ENCODE measurements at places on chromosomes 1 and 21.

DNA sequence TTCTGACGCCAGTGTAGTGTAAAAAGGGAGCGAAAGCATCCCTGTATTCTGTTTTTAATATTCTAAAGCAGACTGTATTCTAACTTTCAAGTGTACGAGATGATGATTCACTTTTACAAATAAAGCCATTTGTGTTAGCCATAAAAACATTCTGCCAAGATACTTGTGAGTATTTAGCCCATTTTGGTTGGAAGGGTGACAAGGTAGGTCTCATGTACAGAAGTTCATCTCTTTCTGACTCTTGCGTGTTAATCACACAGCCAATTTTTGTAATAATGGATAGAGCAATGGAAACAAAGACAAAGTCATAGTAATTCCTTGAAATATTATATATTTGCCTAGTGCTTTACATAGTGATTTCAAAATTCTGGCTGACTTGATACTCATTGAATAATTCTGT, 125.3 kb upstream of the GREM2 start:
- no peak for DNase-seq

- no peak for DNase-seq
Observed at GRCh38 chr1:110176299-110176956, 26.1 kb downstream of the SLC6A17 start.

DNA sequence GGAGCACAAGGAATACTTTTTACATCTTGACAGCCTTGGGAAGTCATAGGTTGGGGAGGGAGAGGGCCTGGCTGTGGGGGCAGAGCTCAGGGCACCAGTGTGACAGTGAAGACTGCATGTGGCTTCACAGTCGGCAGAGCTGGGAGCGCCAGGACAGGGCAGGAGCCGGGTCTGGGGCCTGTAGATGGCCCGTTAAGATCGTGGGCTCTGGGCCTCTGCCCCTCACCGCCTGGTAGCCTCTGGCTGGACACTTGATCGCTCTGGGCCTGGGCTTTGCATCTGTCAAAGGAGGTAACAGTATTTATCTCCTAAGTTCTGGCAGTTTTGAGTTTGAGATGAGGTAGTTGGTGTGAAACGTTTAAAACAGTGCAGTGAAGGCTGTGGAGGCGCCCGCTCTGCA, 4.8 kb downstream of the SLX9 start:
- DNase-seq: no peak

- DNase-seq: no peak
Observed at GRCh38 chr1:66351478-66351877, 182.5 kb upstream of the SGIP1 start.

- no peak for DNase-seq
Observed at GRCh38 chr1:168321945-168322344, 41.3 kb downstream of the TBX19 start.

DNA sequence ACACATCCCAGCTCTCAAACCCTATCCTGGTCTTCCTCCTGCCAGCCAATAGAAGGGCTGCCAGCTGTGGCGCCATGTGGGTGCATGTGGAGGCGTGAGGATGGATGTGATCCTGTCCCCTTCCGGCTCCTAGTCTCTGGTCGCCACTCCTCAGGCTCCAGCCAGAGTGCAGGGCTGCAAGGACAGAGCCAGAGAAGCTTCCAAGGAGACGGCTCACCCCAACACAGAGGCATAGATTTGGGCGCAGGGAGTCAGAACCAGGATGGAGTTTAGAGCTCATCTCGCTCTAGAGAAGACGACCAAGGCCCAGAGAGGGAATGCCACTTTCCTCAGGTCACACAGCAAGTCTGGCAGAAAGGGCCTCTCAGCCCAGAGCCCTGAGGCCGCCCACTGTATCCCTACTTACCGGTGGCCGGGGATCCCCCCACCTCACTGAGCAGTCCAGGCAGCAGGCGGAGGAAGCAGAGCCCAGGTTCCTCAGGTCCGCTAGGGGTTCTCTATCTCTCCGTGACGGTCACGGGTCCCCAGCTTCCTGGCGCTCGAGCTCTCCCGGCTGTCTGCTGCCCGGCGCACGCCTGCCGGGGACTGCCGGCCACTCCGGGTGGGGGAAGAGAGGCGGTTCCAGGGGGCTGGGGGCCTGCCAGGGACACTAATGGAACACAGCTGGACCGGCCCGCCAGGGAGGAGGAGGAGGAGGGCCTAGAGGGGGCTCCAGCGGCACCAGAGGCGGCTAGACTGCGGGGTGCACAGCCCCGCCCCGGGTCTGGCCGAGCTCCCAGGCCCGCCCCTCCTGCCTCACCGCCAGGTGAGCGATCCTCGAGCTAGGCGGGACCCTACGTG, at the start of gene COL16A1:
COL16A1 (minus strand) TSS at position 587 of the 840 bp plus-strand sequence. CDS start 1,824 bp downstream, outside the sequence.
- DNase-seq: no peak

DNA sequence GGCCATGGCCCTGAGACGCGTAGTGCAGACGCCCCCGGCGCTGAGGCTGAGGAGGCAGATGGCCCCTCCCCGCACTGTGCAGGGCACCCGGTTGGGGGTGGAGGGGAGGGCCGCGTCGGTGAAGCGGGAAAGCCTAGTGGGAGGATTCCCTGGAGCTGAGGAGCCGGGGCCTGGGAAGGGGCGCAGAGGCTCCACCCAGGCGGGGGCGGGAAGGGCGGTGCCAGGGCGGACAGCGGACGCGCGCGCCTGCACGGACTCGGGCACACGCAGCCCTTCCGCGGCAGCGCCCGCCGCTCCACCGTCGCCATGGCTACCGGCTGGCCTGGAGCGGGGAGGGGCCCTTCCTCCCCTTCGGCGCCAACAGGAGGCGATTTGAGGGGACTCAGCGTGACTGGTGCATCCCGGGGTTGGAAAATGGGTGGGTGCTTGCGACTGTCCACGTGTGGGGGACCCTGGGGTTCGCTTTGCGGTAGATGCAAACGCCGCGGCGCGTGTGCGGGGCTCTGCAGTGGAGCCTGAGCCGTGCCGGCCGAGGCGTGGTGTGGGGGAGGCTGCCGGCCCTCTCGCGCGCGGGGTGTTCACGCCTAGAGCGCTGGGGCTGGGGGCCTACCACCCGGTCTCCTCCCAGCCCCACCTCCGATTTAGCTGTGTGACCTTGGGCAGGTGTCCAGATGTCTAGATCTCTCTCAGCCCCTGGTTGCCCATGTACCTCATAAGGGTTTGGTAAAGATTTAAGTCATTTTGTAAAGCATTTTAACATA, 35.1 kb downstream of the PTPRF start:
- no peak for DNase-seq

- no peak for DNase-seq
Observed at GRCh38 chr1:87977145-87977544, 648.5 kb downstream of the LMO4 start.

- no peak for DNase-seq
Observed at GRCh38 chr1:22500058-22500457, 48.4 kb downstream of the ZBTB40 start.

GRCh38 chr1:51216631-51217030, 19.4 kb upstream of the RNF11 start:
- DNase-seq: no peak

- no peak for DNase-seq
Observed at GRCh38 chr1:8889103-8889846, 10.8 kb upstream of the ENO1 start.

DNA sequence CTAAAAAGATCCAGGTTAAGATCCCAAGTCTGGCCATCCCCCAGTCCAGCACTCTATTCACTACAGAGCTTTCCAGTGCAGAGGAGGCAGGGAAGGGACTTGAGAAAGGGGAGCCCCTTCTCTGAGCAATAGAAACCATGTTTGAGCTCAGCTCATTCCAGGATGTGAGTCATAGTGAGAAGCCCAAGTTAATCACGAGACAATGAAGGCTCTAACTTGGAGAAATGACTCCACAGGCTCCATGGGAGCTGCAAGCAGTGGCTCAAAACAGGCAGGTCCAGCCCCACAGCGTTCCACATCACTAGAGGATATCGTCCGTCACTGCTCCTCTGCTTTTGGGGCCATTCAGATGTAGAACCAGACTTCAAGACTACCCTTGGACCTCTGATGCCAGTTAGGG, 59.1 kb downstream of the CAMK2N1 start:
- DNase-seq: peak; percentile 47

DNA sequence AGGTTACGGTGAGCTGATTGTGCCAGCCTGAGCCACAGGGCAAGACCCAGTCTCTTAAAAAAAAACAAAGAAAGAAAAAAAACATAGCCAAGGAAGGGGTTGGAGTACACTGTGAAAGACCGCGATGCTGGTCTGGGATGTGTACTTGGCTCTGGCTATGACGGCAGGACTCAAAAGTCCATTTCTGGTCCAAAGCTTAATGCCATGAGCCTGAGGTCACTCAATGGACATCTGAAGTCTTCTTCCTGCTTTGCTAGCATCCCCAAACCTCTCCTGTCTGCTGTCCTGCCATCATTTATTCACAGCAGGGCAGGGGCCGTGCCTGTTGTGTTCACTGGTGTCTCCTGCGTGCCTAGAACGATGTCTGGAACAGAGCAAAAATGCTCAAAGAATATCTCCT, 1.5 kb upstream of the ARHGEF10L start:
- DNase-seq: no peak

DNA sequence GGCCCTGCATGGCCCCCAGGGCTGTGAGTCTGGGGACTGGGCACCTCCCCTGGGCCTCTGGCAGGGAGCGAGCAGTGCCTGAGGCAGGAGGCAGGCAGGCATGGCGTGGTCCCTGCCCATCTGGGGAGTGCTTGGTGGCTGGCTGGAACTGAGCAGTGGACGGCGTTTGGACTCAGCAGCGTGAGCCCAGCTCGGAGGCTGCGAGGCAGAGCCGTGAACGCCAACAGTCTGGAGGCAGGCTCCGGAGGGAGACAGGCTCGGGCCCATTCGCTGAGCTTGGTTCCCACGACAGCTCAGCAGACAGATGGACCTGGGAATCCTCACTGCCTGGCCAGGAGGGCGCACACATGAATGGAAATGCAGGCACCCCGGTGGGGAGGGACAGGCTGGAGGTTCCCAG, 160.7 kb upstream of the POU3F1 start:
- no peak for DNase-seq

DNA sequence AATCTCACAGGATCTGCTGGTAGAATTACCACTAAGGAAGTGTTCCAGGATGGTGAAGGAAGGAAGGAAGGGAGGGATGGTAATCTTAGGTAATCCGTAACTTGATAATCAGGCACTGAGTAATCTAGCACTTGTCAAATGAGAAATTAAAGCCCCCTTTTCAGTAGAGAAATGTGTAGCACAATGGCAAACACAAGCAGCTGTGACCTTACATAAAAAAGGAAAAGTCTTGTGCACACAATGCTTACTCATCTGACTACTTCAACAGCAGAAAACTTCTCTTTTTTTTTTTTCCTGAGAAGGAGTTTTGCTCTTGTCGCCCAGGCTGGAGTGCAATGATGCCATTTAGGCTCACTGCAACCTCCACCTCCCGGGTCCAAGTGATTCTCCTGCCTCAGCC, 6.1 kb downstream of the NUP210L start:
- DNase-seq: no peak

- no peak for DNase-seq
Observed at GRCh38 chr21:45105906-45106485, 31.6 kb downstream of the ADARB1 start.

GRCh38 chr1:93552741-93553455, 105.0 kb downstream of the FNBP1L start:
- DNase-seq: no peak

DNA sequence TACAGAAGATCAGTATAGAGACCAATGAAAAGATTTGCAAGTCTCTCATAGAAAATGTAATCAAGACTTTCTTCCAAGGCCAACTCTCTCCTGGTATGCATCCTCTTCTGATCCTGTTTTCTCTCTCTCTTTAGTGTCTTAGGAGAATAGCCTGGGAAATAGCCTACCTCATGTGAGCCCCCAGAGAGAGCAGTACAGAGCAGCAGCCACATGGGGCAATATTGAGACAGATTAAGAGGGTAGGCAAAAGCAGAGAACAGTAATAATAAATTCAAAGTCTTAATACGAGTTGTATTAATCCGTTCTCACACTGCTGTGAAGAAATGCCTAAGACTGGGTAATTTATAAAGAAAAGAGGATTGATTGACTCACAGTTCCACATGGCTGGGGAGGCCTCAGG, 61.4 kb downstream of the RNASEL start:
- no peak for DNase-seq

- DNase-seq: no peak
Observed at GRCh38 chr1:230650300-230650699, 8.0 kb downstream of the COG2 start.

- DNase-seq: no peak
Observed at GRCh38 chr1:221543529-221544120, 198.3 kb downstream of the DUSP10 start.

DNA sequence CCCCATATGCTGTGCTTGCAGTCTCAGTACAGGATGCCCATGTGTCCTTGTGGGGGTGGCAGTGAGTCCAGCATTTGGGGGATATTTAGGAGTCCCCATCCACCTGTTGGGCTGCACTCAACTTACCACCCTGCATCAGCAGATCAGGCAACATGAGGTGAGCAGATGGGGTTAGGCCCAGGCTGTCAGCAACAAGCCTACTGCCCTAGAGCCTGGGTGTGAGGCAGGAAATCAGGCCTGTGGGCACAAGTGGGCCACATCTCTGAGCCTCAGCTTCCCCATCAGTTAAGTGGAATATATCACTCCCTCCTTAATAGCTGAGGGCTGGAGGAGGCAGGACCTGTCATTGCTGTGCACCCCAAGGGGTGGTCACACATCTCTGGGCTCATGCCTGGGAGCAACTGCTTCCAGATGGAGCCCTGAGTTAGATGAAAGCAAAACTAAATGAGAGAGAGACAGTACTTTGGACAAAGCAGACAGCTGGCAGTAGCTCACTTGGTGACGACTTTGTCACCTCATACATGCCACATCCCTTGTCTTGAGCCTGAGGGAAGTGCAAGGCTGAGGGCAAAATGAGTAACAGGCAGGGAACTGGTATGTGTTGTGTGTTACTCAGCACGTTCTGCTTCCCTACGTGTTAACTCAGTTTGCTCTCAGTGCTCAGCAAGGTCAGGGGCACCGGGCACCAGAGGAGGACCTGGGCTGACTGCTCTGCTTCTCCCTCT, 48.4 kb downstream of the TRIM11 start:
- DNase-seq: no peak

DNA sequence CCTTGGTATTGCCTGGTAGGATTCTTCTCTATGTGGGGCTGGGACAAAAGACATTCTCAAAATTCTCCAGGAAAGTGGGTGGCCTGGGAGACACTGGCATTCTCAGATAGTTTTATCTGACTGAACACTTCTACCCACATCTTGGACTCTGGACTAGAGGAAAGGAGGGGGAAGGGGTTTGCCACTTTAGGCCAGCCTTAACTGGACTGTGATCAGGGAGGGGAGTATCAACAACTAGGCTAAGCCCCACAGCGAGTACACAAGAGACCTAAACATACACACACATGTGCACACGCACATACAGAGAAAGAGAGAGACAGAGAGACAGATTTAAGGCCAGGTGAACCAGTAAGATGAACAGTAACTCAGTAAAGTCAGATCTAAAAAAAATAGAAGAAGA, 1.2 kb upstream of the SEMA6C start:
- DNase-seq: no peak

DNA sequence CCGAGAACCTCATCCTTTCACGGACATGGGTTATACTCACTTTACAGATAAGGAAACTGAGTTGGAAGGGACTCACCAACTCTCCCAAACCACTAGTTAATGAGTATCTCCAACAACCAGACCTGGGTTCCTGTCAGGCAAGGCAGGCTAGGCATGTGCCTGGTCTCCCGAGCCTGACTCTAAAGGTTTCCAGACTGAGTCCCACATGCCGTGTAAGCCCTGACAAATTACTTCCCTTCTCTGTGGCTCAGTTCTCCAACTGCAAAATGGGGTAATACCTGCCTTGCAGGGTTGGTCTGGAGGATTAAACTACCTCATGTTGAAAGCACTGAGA, 34.3 kb downstream of the SSBP3 start:
- DNase-seq: no peak

Data from HS-27A (cell line).